ENCODE measurements at places on chromosomes 12 and 14.

GRCh38 chr12:98983647-98984046 is 338.6 kb downstream of the APAF1 start:
- no peak for DNase-seq

DNA sequence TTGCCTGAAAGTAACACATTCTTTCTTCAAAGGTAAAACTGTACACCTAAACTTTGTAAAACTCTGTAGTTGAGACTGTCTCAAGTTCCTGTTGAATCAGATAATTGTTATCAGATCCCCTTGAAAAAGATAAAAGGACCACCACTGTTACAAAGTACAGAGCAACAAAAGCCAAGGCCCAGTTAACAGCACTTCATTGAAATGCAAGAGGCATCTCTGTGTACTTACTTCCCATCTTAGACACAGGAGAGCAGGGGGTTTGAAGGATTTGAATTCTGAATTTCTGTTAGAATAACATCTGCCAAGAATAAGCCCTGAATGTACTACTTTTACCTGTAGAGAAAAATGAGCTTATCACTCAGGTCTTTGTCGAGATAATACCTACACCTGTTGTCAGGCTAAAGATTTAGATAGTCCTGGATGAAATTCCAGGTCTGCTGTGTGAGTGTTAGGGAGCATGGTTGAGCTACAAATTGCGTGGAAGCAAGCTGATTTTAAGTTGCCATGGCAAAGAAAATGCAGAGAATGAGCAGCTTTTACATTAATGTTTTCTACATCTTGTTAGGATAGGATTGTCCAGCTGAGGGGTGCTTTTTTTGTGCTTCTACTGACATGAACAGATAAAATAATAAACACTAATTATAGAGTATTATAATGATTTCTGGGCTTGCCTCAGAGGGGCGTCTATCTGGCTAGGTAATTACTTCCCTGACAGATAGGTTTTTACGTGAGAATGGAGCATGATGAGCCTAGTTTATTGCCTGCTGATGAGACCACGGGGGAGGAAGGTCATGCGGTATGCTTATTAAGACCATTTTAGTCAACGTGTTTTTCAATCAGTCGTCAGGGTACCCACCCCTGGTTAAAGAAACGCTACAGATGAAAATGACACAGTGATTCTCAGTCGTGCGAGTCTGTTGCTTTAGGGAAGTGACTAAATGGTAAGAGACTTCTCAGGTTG is 309.2 kb downstream of the PAWR start:
- DNase-seq = no peak

- no peak for DNase-seq
These were observed 3.3 kb upstream of the MDM1 start for GRCh38 chr12:68335462-68335861.

DNA sequence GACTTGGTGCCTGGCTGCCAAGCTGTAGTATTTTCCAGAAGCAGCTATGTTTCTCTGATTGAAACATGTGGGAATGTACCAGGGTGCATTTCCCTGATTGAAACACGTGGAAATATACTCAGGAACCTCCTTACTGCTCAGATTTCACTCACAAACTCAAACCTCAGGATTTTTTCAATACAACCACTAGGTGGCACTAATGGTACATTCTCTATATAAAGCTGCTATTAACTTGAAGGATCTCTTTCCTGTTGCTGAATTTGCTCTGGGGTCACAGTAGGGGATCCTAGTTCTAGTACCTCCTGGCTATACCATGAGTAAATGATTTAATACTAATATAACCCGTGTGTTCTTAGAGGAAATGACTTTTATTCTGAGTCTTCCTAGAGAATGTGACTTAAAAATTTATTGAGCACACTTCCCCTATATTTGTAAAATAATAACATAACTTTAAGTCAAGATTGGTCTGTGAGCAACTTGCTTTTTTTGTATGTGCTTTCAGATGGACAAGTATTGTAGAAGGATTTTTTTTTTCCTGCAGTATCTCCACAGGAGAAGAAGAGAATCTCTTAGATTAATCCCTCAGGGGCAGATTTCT is 173.8 kb upstream of the MIS18BP1 start:
- no peak for DNase-seq

DNA sequence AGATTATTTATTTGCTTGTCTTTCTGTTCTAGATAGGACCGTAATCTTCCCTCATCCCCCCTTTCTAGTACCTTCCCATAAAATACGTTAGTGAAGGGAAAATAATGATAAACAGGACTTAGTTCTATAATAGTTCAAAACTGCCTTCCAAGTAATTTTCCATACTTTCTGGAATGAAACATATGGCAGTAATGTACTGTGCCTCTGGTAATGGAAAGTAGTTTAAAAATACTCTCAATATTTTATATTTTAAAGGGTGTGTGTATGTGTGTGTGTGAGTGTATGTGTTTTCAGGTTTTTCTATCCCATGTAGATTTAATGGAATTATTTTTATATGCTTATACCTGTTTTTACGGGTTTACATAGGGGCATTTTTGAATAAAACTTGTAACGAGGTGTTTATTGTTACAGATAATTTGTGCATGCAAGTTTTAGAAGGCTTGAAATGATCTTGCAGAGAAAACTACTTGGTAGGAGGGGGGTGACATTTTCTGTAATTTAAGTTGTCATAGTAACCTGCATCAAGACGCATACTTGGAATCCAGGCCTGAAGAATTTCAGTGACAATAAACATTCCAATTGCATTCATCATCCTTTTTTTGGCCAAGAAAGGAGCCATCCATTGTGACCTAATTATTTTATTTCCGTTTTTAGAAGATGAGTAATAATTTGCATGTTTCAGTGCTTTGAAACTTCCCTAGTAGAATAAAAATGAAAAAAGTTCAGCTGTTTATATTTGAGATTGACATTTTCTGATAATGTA is 38.9 kb downstream of the RASSF8 start:
- no peak for DNase-seq

- no peak for DNase-seq
These were observed 17.3 kb downstream of the BAZ1A start for GRCh38 chr14:34857689-34858449.

- no peak for DNase-seq
These were observed 393.3 kb upstream of the RPL10L start for GRCh38 chr14:47044841-47045240.

- DNase-seq = no peak
These were observed 62.1 kb upstream of the ESRRB start for GRCh38 chr14:76313852-76314251.

DNA sequence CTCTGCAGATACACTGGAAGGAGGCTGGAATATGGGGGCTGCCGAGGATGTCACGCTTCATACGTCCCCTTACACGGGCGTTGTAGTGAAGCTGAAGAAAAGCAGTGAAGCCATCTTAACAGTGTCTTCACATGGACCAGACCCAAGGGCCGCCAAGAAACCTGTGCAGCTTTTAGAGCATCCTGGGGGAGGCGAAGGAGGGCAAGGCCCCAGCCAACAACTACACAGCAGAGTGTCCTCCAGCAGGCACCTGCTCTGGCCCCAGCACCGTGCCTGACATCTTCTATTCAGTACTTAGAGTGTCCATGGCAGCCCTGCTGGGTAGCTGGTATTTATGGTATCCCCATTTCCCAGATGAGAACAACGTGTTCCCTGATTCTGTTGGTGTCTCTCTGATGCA is 48.9 kb upstream of the RIN3 start:
- no peak for DNase-seq

Data from stimulated activated CD8-positive, alpha-beta memory T cell treated with anti-CD3 and anti-CD28 coated beads, Interleukin-7, amount 100 ng/mL, for 48 hours (primary cell).